ENCODE measurements at places on chromosomes 7 and 10.

- no peak for DNase-seq
Observed at GRCh38 chr7:156886020-156886795, 6.8 kb downstream of the LMBR1 start.

- no peak for DNase-seq
Observed at GRCh38 chr7:51847461-51848134, 531.0 kb upstream of the COBL start.

GRCh38 chr10:89363729-89364442, 14.0 kb upstream of the IFIT1B start:
- DNase-seq, result no peak

GRCh38 chr7:45186261-45186813, 28.7 kb downstream of the RAMP3 start:
- DNase-seq, result no peak

DNA sequence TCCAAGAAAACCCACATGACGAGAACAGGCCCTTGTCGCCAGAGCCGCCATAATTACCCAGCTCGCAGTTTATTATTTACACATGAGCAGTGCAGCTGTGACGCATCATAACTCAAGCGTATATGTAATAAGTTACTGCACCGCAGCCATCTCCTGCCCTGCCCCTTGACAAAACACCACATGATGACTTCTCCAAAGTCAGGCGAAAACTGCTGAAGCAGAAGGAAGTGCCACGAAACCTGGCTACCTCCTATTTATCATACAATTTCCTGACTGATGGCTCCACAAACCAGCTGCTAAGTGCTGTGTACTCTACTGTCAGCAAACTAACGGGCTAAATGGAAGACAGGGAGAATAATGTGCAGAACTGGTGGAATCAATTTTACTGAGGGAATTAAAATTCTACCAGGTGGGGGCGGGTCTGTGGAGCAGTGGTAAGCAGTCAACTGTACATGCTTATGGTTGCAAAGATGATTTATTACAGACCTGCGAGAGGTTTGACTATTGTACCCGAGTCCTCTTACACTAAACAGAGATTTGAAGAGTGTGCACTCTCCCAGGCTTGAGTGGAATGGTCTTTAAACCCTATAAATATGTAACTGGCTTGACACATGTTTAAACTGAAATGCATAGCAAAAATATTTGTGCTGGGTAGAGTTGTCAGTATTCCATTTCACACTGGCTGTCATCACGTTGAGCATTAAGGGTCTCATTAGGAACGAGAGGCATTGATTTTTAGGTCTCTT, 156.0 kb downstream of the GLI3 start:
- no peak for DNase-seq

DNA sequence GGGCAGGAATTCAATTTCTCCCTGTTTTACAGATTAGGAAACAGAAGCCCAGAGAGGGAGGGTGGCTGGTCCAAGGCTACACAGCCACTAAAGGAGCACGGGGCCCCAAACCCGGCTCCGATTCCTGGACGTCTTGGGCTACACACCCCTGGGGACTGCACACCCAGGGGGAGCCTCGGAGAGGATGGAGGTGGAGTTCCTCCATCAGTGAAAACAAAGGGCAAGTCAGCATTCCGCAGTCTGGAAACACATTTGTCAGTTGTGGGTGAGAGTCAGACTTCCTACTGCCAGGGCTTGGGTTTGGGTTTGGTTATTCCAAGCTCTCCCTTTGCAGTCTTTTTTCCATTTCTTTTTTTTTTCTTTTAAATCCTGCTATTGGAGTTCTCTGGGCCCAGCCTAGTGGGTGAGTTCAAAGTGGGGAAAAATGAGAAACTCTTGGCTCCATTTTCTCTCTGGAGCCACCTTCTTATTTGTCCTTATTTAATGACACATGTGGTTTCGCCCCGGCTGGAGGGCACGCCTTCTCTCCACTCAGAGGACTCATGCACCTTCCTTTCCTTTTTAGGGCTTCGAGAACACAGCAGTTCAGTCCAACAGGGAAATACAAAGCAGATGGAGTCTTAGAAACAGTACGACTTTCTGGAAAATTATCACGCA, 59.9 kb upstream of the AQP1 start:
- no peak for DNase-seq

GRCh38 chr7:13466874-13467547, 522.5 kb downstream of the ETV1 start:
- DNase-seq, result no peak

- DNase-seq, result no peak
Observed at GRCh38 chr10:79346388-79347225, 662 bp upstream of the PPIF start.

GRCh38 chr7:70047891-70048448, 449.7 kb downstream of the AUTS2 start:
- DNase-seq, result no peak

- no peak for DNase-seq
Observed at GRCh38 chr10:59360605-59361405, 1.5 kb downstream of the FAM13C start.

GRCh38 chr7:36279200-36279925, 110.3 kb upstream of the ANLN start:
- DNase-seq, result no peak

DNA sequence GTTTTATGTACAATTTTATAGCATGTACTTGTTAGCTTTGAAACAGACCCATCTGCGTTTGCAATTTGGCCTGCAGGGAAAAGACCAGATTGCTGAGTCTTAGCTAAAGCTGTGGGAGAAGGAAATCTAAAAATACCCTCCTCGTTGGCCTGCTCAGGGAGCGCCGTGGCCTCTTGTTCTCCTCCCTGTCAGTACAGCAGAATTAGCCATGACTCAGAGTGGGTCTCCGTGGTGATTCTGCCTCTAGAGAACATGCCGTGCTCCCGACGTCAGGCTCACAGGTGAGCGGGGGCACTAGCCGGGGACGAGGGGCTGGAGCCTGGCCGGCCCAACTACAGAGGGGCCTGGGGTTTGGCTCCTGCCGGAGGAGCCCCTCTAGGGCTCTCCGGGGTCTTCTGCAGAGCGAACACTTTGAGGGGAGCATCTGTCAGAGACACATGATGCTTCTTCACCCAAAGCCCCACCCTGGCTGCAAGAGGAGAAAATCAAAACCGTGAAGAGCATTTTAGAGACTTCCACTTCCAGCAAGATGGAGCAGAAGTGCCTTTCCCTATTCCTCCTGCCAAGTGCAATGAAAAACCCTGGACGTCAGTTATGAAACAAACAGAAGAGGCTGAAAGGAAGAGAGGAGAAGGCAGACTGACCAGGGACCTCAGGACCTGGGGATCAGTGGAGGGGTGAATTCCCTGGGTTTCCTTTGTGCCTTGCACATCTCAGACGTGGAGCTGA, 98.9 kb downstream of the LHPP start:
- no peak for DNase-seq

- DNase-seq, result no peak
Observed at GRCh38 chr7:46847126-46847525, 734.8 kb downstream of the TNS3 start.

DNA sequence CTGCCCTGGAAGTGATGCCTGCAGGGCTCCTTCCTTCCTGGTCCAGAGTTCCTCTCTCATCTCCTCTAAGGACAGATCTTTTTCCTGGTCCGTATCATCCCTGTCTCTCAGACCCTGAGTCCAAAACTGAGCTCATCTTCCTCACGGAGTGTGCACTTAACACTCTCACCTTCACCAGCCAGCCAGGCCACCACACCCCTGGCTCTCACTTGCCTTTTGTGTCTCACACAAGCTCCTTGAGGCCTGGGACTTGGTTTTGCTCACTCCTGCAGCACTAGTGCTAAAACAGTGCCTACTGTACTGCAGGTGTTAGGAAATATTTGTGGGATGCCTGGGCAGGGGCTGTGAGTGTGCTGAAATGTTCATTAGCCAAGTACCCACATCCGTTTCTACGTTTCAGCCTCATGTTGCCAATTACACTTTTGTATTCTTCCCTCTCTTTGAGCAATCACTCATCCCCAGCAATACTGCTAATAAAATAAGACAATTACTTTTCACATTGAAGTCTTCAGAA, 21.4 kb upstream of the PARP12 start:
- no peak for DNase-seq
